ENCODE measurements at places on chromosomes 4 and X.

DNA sequence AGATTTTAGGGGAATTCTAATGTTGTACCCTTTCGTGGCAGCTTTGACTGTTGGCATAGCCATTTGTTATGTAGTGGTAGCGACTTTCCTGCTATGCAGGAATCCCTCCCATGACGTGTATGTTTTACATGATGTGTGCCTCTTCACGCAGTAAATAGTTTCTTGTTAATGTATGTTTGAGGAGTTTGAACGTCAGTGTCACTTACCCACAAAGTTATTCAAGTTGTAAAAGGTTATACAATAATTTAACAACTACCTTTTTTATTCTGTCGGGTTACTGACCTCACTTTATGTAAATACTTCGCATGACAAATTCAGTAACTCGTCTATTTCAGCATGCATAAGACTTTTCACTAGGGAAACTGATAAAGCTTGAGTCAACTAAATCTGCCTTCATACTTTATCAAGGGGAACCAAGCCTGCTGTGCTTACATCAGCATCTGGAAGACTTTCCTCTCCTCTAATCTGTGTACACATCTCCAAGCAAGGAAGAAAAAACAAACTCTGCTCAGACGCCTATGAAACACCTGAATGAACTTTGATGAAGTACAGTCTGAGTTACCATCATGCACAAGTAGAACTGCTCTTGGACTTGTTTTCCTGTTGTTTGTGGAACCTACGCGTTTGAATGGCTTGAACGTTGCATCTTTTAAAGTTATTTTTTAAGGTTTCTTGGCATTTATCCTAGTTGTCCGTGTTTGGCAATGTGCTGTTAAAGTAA lies 61.2 kb downstream of the SLC9A6 start:
- no peak for DNase-seq

GRCh38 chr4:76780781-76781697 lies 116.9 kb downstream of the SOWAHB start:
- DNase-seq, result no peak

- DNase-seq, result no peak
These were observed 51.6 kb downstream of the MAML3 start for GRCh38 chr4:140102421-140102820.

- no peak for DNase-seq
These were observed 25.2 kb upstream of the BCLAF3 start for GRCh38 chrX:20015945-20016615.

DNA sequence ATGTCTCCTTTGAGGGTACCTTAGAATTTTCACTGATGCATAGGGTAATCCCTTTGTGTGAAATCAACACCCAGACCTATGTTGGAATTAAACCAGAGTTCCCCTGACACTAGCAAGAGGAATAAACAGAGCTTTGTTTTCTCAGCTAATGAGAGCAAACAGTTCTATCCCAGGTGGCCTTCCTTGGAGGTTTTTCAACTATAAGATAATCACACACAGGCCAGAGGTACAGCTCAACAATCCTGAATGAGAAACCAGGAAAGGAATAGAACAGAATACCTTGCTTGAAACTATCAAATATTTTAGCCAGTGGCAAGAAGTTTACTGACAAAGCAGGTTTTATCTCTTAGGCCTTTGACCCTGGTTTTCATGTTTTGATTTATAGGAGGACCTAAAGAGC lies 100.2 kb downstream of the OTC start:
- no peak for DNase-seq

GRCh38 chrX:112094729-112095128 lies 12.2 kb upstream of the TRPC5 start:
- no peak for DNase-seq

DNA sequence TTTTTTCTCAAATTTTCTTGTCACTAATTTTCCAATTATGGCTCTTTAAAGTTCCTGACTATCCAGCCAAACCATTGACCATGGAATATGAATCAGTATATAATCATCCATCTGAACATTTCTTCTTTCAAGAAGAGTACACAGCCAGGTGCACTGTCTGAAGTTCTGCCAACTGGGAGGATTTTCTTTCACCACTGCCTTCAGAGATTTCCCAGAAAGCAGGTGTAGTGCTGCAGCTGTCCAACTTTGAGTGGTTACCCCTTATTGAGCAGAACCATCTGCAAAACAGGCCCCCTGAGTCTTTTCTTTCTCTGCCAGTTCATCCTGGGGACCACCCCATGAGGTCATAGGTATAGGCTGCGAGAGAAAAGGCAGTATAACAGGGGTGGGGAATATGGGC lies 1213.2 kb downstream of the RAPGEF2 start:
- DNase-seq, result no peak

- DNase-seq, result peak; percentile 45
These were observed at the start of gene SH3D19 for GRCh38 chr4:151325111-151325948. Gene SH3D19, minus strand, starts transcription at chr4:151325605. Its CDS starts 253 bp downstream, at chr4:151325352.

GRCh38 chr4:42706086-42706485 lies 49.2 kb upstream of the ATP8A1 start:
- DNase-seq, result no peak

- DNase-seq, result peak; percentile 17
These were observed 68.7 kb upstream of the ADAD1 start for GRCh38 chr4:122309988-122310626.

- peak; percentile 40 for DNase-seq
These were observed 48.1 kb upstream of the PLK4 start for GRCh38 chr4:127832585-127832984.

GRCh38 chr4:1973218-1973617 lies 35.6 kb downstream of the NELFA start:
- no peak for DNase-seq

DNA sequence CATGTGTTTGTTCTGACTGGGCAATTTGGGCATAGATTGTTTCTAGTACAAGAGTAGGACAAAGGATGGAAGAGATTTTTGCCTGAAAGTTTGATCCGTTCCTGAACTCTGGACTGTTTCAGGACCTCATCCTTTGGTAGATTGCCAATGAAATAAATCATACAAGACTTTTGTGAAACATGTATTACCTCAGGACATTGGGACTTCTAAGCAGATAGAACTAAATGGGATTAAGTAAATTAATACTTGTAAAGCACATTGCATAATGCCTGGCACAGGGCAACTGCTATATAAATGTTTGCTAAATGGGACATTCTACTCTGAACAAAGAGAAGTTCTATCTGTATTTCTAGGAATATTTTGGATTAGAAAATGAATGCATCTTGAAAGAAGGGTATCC lies 164.8 kb upstream of the RPS6KA3 start:
- DNase-seq, result no peak

DNA sequence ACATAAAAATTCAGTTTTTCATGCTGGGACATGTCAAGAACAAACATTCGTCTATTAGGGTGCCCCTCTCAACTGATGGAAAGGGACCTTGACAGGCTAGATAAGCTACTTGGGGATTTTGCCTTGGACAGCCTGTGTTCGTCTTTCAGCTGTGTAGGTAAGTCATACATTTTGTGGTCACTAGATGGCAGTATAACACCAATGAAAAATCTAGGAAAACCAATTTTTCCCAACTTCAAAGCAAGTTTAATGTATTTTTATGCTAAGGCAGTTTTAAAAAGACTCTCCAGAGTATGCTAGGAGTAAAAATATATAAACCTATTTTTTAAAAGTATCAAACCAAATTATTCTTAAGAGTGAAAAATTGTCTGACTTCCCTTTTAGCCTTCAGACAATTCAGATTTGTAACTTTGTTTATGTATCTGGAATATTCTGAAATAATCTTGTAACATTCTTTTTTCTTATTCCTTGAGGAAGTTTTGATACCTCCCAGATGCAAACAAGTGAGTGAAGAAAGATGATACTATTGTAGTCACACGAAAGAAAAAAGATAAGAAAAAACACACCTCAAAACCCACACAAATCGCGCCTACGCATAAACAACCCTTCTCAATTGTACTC lies 158.3 kb downstream of the CPE start:
- peak; percentile 48 for DNase-seq

GRCh38 chr4:19416146-19416545 lies 835.6 kb upstream of the SLIT2 start:
- DNase-seq, result no peak

- no peak for DNase-seq
These were observed 10.8 kb downstream of the TMEM131L start for GRCh38 chr4:153476829-153477574.

GRCh38 chr4:87465739-87466366 lies 43.5 kb downstream of the NUDT9 start:
- peak; percentile 65 for DNase-seq

- DNase-seq, result no peak
These were observed 784.2 kb downstream of the GLUD2 start for GRCh38 chrX:121831601-121832000.

- DNase-seq, result no peak
These were observed 178.2 kb upstream of the FRMPD4 start for GRCh38 chrX:11960031-11960430.

DNA sequence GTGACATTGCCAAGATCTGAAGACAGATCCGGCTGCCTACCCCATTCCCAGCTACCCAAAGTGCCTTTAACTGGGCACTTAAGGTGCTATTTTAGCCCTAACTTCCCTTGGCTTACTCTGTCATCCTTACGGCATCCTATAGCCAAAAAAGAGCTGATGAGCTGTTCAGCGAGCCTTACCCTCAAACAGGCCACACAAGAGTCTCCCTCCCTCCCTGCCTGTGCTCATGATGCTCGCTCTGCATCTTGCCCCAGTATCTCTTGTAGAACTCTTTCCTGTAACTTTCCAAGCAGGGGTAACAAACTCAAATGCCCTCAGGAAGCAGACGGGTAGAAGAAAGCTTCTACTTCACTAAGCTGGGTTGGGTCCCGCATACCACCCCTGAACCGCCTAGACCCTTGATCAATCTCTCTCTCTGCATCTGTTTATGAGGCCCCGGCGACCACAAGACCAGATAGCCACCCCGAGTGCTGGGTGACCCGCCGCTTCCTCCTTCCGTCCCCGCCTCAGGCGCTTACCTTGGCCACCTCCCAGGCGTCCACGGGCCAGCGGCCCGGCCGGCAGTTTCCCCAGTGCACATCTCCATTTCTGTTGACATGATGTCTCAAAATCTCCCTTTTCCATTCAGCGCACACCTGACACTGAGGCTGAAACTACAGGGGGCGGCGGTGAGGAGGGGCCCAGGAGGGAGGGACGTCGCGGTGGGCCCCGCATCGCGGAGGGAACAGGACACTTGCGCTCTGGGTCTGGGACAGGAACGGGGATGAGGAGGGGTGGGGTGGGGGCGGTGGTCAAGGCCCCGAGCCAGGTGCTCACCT lies 663 bp downstream of the CXorf38 start:
- DNase-seq, result peak; percentile 8

- peak; percentile 91 for DNase-seq
These were observed 184.6 kb downstream of the OR13H1 start for GRCh38 chrX:131728295-131729145.

DNA sequence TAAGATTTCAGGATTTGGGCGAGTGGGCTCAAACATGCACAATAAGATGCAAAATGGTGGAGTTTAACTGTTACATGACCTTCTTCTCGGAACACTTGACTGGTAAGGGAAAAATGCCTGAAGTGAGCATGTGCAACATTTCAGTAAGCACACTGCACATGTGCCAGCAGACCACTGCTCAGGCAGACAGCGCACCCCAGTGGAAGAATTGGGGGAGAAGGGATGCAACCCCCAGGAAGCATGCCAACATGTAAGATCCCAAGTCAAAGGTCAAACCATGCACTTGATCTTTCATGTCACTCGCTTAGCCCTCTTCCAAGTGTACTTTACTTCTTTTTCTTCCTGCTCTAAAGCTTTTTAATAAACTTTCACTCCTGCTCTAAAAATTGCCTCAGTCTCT lies 256.3 kb downstream of the CENPC start:
- no peak for DNase-seq

- DNase-seq, result no peak
These were observed 132.9 kb upstream of the KLF8 start for GRCh38 chrX:56099271-56099670.

DNA sequence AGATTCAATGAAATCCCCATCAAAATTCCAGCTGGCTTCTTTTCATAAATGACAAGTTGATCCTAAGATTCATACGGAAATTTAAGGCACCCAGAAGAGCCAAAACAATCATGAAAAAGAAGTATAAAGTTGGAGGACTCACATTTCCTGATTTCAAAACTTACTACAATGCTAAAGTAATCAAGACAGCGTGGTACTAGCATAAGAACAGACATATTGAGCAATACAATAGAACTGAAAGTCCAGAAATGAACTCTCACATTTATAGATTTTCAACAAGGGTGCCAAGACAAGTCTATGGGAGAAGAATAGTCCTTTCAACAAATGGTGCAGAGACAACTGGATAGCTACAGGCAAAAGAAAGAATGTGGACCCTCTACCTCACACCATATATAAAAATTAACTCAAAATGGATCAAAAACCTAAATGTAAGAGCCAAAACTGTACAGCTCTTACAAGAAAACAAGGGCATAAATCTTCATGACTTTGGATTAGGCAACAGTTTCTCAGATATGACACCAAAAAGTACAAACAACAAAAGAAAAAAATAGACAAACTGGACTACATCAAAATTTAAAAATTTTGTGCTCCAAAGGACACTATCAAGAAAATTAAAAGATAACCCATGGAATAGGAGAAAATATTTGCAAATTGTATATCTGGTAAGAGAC lies 28.5 kb downstream of the SASH3 start:
- no peak for DNase-seq

GRCh38 chrX:68708503-68709290 lies 61.2 kb downstream of the STARD8 start:
- no peak for DNase-seq

- DNase-seq, result peak; percentile 73
These were observed 130.4 kb upstream of the RADX start for GRCh38 chrX:106481341-106481740.

DNA sequence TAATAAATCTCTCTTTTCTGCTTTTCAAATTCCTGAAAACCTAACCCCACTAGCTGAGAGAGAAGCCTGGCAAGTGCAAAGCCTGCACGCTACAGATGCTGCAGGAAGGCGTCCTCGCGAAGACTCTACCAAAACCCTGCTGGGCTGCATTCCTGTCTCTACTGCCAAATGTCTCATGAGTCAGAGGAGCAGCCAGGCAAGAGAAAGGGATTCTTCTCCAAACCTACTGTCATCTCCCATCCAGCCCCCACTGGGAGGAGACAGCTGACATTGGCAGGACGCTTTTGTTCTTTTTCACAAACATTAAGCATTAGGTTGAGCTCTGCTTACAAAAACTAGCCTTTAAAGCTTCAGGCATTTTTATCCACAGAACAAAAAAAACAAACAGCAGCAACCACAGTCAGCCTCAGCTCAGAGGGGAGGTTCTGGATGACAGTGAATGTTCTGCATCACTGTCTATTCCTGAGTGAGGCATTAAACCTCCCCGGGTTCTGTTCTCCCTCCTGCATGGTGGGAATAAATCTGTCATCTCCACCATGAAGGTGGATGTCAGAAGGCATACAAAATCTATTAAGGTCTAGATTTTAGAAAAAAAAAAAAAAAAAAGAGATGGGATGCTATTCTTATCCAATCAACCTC lies 18.0 kb downstream of the CRMP1 start:
- DNase-seq, result no peak

- no peak for DNase-seq
These were observed 29.8 kb upstream of the ARHGEF6 start for GRCh38 chrX:136810493-136810892.

- DNase-seq, result no peak
These were observed 217.6 kb downstream of the PTTG2 start for GRCh38 chr4:38177641-38178391.

- no peak for DNase-seq
These were observed 95.8 kb downstream of the RNF150 start for GRCh38 chr4:141037446-141037845.

GRCh38 chr4:139315221-139315675 lies 13.0 kb upstream of the NDUFC1 start:
- DNase-seq, result no peak

Measured in midbrain (tissue), 1 donor.